Kidney (tissue), 22 donors: ENCODE measurements at places on chromosomes 12 and 14. TPM values are rescaled to one million over a fixed set of nuclear protein-coding genes. Genes with fewer than 3 reads are reported as not detected.

The DLST gene
- total RNA-seq = 98.6 TPM

DNA sequence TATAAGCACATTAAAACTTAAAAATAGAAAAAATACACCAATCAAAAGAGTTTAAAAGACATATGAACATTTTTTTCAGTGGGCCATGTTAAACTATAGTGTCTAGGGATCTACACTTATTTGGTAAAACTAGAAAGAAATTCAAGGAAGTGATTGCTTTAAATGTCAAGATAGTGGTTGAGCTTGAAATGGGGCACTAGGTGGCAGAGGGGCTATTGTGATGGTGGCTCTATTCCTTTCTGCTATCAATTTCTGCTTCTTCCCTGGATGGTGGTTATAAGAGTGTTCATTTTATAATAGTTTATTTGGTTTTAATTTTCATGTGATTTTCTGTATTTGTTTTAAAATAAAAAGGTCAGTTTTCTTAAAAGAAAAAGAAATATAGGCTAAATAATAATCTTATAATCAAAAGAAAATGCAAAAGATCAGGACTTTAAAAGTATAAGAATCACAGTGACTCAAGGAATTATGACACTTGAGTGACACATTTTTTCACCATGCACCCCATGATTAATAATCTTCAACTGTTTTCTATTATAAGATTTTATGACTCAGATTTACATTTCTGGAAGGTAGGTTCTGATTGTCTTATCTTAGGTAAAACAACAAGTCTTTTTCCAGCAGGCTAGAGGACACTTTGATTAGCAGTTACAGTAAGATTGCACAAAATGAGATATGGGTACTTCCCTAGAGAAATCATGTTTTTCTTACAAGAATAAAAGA is 137.5 kb downstream of the FSCB start:
- no peaks in the 10 kb centered on the region for H3K4me1 ChIP-seq
- no peak for DNase-seq
- no peak overlapping the region for H3K4me3 ChIP-seq
- no peaks in the 10 kb centered on the region for H3K36me3 ChIP-seq
- H3K27me3 ChIP-seq = no peaks in the 10 kb centered on the region
- H3K27ac ChIP-seq = no peak overlapping the region

- H3K4me1 ChIP-seq = no peaks in the 10 kb centered on the region
- H3K4me3 ChIP-seq = no peak overlapping the region
- H3K27me3 ChIP-seq = no peaks in the 10 kb centered on the region
- H3K36me3 ChIP-seq = no peaks in the 10 kb centered on the region
- no peak for DNase-seq
These were observed 124.9 kb downstream of the PTPRR start for GRCh38 chr12:70795608-70796007.

The NANOG gene
- total RNA-seq = 0.16 TPM

GRCh38 chr14:45651890-45652289 is 398.9 kb upstream of the MIS18BP1 start:
- no peak for DNase-seq
- no peaks in the 10 kb centered on the region for H3K27me3 ChIP-seq
- no peaks in the 10 kb centered on the region for H3K4me1 ChIP-seq
- H3K4me3 ChIP-seq = no peak overlapping the region
- no peak overlapping the region for H3K27ac ChIP-seq

The RPS6KA5 gene
- 9.4 TPM for total RNA-seq

DNA sequence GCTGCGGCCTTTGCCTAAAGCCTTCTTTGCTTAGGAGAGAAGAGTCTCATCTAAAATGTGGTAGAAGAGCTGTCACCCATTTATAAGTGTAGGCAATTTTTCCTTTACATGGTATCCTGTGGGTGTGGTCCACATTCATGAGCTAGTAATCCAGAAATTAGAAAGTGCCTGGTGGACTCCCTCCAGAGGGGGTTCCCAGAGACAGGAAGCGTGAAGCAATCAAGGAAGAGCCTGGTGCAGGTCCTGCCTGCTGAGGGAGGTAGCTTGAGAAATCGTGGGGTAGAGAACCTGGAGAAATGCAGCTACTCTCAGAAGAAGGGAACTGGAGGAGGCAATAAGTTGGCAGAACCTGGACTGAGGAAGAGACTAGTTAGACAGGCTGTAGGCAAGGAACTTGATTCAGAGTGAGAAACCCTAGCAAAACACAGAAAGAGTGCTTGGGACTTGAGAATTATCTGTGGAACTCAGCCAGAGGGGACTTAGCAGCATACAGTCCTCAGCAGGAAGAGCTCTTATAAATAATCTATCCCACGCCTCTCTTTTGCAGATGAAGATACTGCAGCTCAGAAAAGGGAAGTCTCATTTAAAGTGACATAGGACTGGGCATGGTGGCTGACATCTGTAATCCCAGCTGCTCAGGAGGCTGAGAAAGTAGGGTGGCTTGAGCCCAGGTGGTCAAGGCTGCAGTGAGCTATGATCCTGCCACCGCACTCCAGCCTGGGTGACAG is 182.4 kb upstream of the CCND2 start:
- H3K27me3 ChIP-seq = no peaks in the 10 kb centered on the region
- no peaks in the 10 kb centered on the region for H3K4me1 ChIP-seq
- no peak overlapping the region for H3K4me3 ChIP-seq
- H3K27ac ChIP-seq = no peak overlapping the region
- DNase-seq = no peak

DNA sequence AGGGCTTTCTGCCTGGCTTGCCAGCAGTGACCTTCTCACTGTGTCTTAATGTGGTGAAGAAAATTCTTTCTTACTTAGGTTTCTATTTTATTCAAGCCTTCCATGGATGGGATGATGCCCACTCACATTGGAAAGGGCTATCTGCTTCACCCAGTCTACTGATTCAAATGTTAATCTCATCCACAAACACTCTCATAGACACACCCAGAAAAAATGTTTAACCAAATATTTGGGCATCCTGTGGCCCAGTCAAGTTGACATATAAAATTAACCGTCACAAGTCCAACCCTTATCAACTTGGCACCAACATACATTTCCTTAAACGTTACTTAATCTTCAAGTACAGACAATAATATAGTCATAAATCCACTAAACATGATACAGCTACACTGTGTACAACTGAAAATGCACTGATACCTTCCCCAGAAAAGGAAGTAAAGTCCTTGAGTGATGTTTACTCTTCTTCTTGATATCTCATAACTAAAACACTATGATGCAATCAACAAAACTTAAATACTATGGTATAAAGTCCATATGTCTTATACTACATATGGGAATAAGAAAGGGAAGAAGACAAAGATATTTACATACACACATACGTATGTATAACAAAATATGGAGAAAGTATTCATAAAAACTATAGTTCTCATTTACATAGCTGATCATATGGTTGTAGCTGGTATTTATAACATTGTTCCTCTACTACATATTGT is 394.7 kb upstream of the NOVA1 start:
- no peaks in the 10 kb centered on the region for H3K27me3 ChIP-seq
- H3K27ac ChIP-seq = no peak overlapping the region
- H3K4me3 ChIP-seq = no peak overlapping the region
- H3K4me1 ChIP-seq = no peaks in the 10 kb centered on the region
- H3K36me3 ChIP-seq = no peaks in the 10 kb centered on the region
- no peak for DNase-seq

The ADAM21 gene
- 0.13 TPM for total RNA-seq

The C14orf119 gene
- 42.8 TPM for total RNA-seq

DNA sequence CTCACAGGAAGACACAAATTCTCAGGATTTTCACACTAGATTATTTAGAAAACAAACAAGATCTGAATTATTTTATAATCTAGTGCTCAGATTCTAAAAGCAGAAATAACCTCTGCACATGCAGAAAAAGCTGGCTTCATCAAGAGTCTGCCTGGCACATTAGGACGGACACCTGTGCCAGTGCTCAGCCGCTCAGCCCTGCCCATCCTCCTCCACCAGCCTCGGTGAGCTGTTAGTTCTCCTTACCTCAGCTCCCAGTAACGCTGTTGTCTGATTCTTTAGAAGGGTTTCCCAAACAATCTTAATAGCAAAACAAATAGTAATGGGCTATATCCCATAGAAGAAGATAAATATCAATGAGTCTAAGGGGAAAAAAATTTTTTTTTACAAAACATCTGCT is 27.7 kb downstream of the DUSP16 start:
- H3K4me1 ChIP-seq = peaks cover 8% of the 10 kb centered on the region
- H3K27me3 ChIP-seq = no peaks in the 10 kb centered on the region
- H3K36me3 ChIP-seq = no peaks in the 10 kb centered on the region

The PROX2 gene
- not detected for total RNA-seq

The SLC10A1 gene
- not detected for total RNA-seq

GRCh38 chr14:52922059-52922458 is 28.8 kb downstream of the FERMT2 start:
- H3K27me3 ChIP-seq = no peaks in the 10 kb centered on the region
- peak overlapping the region; percentile 59 for H3K27ac ChIP-seq
- H3K4me1 ChIP-seq = peaks cover 64% of the 10 kb centered on the region
- no peak overlapping the region for H3K4me3 ChIP-seq
- no peak for DNase-seq
- peaks cover 3% of the 10 kb centered on the region for H3K36me3 ChIP-seq

The CATSPERB gene
- total RNA-seq = 2.1 TPM

GRCh38 chr12:128800606-128801005 is 23.2 kb downstream of the SLC15A4 start:
- H3K27me3 ChIP-seq = no peaks in the 10 kb centered on the region
- no peak overlapping the region for H3K27ac ChIP-seq
- H3K36me3 ChIP-seq = peaks cover 9% of the 10 kb centered on the region
- DNase-seq = no peak

GRCh38 chr14:64709126-64709525 is 4.9 kb downstream of the PLEKHG3 start:
- peak overlapping the region; percentile 95 for H3K27ac ChIP-seq
- no peak overlapping the region for H3K4me3 ChIP-seq
- no peak for DNase-seq
- H3K36me3 ChIP-seq = no peaks in the 10 kb centered on the region
- peaks cover 36% of the 10 kb centered on the region for H3K4me1 ChIP-seq
- no peaks in the 10 kb centered on the region for H3K27me3 ChIP-seq

The MIPOL1 gene
- total RNA-seq = 14.8 TPM

The TMTC2 gene
- total RNA-seq = 32.9 TPM

DNA sequence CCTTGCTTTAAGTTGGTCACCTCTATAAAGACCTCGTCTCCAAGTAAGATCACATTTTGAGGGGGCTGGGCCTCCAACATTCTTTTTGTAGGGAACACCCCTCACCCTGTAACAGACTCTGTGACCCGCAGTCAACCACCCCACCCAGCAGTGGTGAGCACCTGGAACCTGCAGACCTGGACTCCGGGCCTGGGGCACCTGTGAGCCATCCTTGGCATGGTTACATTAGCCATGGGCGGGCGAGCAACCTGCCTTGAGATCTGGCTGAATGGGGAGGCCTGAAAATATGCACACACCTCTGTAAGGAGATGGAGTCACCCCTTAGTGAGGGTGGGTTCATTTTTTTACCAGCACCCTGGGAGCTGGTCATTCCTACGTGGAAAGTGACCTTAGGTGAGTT is 95.3 kb downstream of the RIMBP2 start:
- no peak for DNase-seq
- H3K27ac ChIP-seq = no peak overlapping the region
- no peaks in the 10 kb centered on the region for H3K27me3 ChIP-seq
- H3K4me3 ChIP-seq = no peak overlapping the region
- no peaks in the 10 kb centered on the region for H3K36me3 ChIP-seq

GRCh38 chr12:123354600-123354999 is 10.0 kb downstream of the SBNO1 start:
- no peak overlapping the region for H3K27ac ChIP-seq
- H3K36me3 ChIP-seq = no peaks in the 10 kb centered on the region
- peaks cover 2% of the 10 kb centered on the region for H3K4me1 ChIP-seq
- no peak for DNase-seq

- no peaks in the 10 kb centered on the region for H3K27me3 ChIP-seq
- peaks cover 22% of the 10 kb centered on the region for H3K4me1 ChIP-seq
- no peak overlapping the region for H3K4me3 ChIP-seq
- no peaks in the 10 kb centered on the region for H3K36me3 ChIP-seq
- no peak for DNase-seq
- H3K27ac ChIP-seq = no peak overlapping the region
These were observed 4.4 kb downstream of the MLH3 start for GRCh38 chr14:75046899-75047298.

DNA sequence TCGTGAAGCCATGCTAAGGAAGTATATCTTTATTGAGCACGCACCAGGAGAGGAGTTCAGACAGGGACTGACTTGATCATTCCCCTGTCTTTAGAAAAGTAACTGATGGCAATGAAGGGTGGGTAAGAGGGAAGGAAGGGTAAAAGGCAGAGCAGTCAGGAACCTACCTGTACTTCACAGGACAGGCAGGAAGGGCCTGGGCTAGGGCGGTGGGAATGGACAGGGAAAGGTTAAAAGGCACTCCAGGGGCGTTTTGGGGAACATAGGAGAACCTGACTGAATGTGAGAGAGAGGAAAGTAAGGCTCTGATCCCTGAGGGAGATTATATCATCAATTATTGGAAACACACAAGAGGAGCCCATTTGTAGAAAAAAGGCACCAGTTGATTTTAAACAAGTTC is 3.9 kb downstream of the SLC35E3 start:
- no peak for DNase-seq
- no peak overlapping the region for H3K27ac ChIP-seq
- no peaks in the 10 kb centered on the region for H3K4me1 ChIP-seq
- no peaks in the 10 kb centered on the region for H3K27me3 ChIP-seq

- no peak overlapping the region for H3K4me3 ChIP-seq
- peaks cover 2% of the 10 kb centered on the region for H3K36me3 ChIP-seq
- no peak for DNase-seq
- H3K4me1 ChIP-seq = peaks cover 5% of the 10 kb centered on the region
- no peak overlapping the region for H3K27ac ChIP-seq
These were observed 60.5 kb downstream of the ATG14 start for GRCh38 chr14:55351111-55351510.

The DEPDC4 gene
- 1.4 TPM for total RNA-seq

GRCh38 chr12:12700254-12700653 is 4.3 kb upstream of the GPR19 start:
- H3K36me3 ChIP-seq = no peaks in the 10 kb centered on the region
- H3K27me3 ChIP-seq = no peaks in the 10 kb centered on the region
- H3K4me1 ChIP-seq = peaks cover 4% of the 10 kb centered on the region
- DNase-seq = no peak
- H3K4me3 ChIP-seq = no peak overlapping the region

The AICDA gene
- not detected for total RNA-seq

- H3K36me3 ChIP-seq = no peaks in the 10 kb centered on the region
- H3K4me3 ChIP-seq = no peak overlapping the region
- H3K27me3 ChIP-seq = no peaks in the 10 kb centered on the region
- peak overlapping the region; percentile 16 for H3K27ac ChIP-seq
These were observed 9.1 kb downstream of the ADSS1 start for GRCh38 chr14:104732931-104733681.

DNA sequence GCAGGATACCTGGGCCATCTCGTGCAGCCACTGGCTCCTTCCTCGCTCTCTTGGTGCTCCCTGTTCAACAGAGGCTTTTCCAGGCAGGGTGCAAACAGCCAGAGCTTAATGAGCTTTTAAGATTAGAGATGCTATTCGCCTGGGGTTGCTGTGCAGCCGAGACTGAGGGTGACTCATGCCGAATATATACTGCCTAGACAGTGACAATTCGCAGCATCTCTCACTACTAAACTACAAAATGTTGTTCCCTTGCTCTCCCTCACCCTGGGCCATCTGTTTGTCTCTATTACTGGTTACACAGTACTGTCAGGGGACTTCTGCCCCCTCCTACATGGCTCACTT is 26.0 kb upstream of the TESC start:
- peaks cover 2% of the 10 kb centered on the region for H3K36me3 ChIP-seq
- no peak for DNase-seq
- no peak overlapping the region for H3K27ac ChIP-seq
- H3K4me3 ChIP-seq = no peak overlapping the region
- H3K4me1 ChIP-seq = peaks cover under 1% of the 10 kb centered on the region
- no peaks in the 10 kb centered on the region for H3K27me3 ChIP-seq

The BMAL2 gene
- 12.8 TPM for total RNA-seq

- H3K4me3 ChIP-seq = no peak overlapping the region
- no peaks in the 10 kb centered on the region for H3K27me3 ChIP-seq
These were observed 634.2 kb downstream of the SLC16A7 start for GRCh38 chr12:60230056-60230455.
